ENCODE measurements at places on chromosomes 12 and 14. TPM values are rescaled to one million over a fixed set of nuclear protein-coding genes. Genes with fewer than 3 reads are reported as not detected.

The PFKM gene
- 752 TPM for total RNA-seq

The FAIM2 gene
- total RNA-seq = 10.6 TPM

The SERPINA3 gene
- 55.2 TPM for total RNA-seq

The XPOT gene
- total RNA-seq = 27.9 TPM
